NCI-H1092 treated with DMSO at 0.1 percent for 48 hours (cell line): ENCODE measurements at places on chromosomes 3 and 15.
A peak's percentile ranks its signal among the peaks of the same experiment; 100 is the strongest.

DNA sequence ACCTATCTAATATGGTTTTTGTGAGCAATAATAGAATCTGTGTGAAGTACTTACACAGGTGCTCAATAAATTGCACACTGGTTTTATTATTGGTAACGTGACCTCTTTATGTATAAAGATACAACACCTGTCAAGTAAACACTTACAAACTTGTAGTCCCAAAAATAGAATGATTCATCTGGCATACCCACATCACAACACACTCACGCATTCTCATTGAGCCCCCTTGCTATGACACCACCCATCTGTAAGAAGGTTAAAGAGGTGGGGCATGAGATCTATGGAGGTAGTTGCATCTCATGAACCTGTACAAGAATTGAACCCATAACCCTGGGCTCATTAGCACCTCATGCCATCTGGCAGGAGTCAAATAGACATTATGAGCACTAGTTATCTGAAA, 134.9 kb upstream of the THBS1 start:
- no peak for DNase-seq

GRCh38 chr15:56891852-56892440, 26.5 kb upstream of the TCF12 start:
- no peak for DNase-seq

DNA sequence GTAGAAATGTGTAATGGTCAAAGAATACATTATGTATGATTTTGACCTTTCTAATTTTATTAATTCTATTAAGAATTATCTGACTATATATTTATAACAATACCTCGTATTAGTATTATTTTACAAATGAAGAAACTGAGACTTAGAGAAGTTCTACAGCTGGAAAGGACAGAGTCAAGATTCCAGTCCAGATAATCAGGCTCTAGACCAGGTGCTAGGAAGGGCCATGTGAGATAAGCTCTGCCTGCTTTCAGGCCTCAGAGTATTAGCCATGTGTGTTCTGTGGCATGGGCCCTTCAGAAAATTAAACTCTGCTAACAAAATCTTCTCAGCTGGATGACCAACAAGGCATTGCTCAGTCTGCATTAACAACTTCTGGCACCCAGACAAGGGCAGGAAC, 87.5 kb downstream of the CD200R1L start:
- DNase-seq, result no peak

- DNase-seq, result no peak
These were observed 36.2 kb downstream of the SSR3 start for GRCh38 chr3:156518726-156519125.

DNA sequence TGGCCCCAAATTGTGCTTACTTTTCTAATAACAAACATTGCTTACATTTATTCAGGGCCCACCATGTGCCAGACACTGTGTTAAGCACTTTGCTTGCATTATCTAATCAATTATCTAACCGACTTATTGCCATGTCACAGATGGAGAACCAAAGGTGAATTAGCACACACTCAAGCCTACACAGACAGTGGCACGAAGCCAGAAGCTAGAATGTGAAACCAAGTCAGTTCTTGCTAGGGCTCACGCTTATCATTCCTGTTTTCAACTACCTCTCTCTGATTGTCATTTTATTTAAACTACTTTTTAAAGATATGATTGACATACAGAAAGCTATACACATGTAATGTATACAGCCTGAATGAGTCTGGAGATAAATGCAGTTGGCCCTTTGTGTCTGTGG, 215.7 kb upstream of the CFAP20DC start:
- DNase-seq, result peak; percentile 42

- DNase-seq, result no peak
These were observed 91.1 kb upstream of the LRRN1 start for GRCh38 chr3:3707858-3708768.

DNA sequence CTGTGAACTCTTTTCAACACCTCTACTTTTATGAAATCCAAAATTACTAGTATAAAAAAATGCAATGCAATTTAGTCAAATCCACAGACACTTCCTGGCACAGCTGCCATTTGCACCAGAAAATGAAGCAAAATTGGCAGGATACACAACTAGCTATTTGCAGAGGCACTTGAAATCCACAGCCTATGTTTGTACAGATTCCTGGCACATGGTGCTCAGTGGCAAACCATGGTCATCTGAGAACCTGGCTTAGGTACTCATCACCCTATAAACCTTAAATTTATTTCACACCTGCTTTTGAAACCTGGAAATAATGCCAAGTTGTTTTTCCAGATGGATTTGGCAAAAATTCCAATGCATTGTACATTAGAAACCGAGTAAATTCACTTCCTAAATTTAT, 20.2 kb upstream of the PPM1L start:
- peak; percentile 95 for DNase-seq

DNA sequence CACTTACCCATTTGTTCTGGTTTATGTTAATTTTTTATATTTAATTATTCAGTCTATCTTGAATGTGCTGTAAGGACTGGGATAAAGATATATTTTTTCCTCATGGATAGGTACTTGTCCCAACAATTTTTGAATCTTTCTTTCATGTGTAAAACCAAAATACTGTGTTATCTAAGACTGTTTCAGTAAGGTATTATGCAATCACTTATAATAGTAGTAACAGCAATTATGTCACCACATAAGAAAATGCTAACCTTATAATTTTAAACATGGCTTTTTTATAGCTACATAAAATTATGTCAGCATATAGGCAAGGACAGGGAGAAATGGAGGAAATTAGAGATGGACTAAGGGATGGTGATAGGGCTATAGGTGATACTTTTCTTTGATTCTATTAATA, 2.9 kb upstream of the CTDSPL start:
- no peak for DNase-seq

- peak; percentile 87 for DNase-seq
These were observed at the start of gene LZTFL1 for GRCh38 chr3:45841757-45842491. LZTFL1 (minus strand) TSS chr3:45842119; CDS start chr3:45841991, 128 bp downstream.

DNA sequence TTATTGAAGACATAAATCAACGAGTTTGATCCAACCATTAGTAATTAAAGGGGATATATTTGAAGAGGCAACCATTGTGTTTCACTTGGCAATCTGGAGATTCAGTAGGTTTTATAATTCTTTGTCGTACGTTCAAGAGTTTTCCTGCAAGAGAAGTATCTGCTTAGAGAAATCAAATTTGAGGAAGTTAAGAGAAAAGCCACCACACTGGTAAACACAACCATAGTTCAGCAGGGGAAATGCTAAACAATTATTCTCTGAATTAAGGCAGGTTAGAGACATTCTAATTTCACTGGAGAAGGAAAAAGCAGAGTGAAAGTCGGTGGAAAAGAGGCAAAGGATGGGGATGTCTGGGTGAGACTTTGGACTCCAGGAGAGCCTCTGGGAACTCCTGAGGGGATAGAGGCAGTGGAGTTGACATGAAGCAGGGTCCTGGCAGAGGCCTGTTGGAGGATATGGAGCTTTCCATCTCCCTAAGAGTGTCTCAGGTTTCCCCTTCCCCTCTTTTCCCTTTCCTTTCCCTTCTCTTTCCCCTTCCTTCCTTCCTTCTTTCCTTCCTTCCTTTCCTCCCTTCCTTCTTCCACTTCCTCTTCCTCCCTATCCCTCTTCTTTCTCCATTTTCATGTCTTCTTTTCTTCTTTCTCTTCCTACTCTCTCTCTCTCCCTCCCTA, 26.5 kb downstream of the SPINK8 start:
- DNase-seq, result no peak

GRCh38 chr3:153257673-153258351, 95.8 kb downstream of the RAP2B start:
- DNase-seq, result no peak

DNA sequence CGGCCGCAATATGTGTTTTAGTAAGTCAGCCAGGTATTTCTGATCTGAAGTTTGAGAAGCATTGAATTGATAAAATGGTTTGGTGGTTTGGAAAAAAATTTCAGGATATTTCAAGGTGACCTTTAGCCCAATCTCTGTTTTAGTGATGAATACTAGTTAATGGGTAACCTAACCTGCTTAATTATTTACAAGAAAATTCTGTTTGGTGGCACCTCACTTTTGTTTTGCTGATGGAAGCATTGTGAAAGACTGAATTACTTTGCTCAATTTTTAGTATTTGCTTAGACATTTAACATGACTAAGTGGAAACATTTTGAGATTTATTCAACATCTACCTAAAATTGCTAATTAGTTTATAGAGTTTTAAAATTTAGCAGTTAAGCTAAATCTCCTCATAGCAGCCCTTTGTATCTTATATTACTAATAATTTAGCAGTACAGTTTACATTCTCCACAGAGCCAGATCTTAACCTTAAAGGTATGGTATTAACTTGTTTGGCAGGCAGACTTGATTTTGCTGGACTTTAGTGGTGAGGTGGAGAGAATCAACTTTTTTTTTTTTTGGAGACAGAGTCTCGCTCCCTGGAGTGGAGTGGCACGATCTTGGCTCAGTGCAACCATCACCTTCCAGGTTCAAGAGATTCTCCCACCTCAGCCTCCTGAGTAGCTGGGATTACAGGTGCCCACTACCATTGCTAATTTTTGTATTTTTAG, 35.4 kb downstream of the GRAMD1C start:
- no peak for DNase-seq

GRCh38 chr3:67034371-67034770, 36.3 kb downstream of the KBTBD8 start:
- DNase-seq, result no peak

GRCh38 chr3:185713015-185713414, 111.8 kb downstream of the IGF2BP2 start:
- DNase-seq, result no peak

- no peak for DNase-seq
These were observed 156.7 kb downstream of the CACNA1D start for GRCh38 chr3:53650928-53651661.

DNA sequence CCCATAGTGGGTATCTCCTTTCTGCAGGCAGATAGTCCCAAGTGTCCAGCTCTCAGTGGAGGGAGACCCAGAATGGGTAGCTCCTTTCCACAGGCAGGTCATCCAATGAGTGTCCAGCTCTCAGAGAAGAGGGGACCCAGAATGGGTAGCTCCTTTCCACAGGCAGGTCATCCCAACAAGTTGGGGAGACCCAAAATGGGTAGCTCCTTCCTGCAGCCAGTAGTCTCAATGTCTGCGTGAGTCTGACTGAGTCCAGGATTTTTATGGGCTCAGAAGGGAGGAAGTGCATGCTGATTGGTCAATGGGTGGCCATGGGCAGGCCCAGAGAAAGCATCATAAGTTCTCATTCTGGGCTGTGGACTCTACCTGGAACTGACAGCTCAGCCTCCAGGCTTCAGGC, 150.7 kb upstream of the P2RY1 start:
- no peak for DNase-seq

DNA sequence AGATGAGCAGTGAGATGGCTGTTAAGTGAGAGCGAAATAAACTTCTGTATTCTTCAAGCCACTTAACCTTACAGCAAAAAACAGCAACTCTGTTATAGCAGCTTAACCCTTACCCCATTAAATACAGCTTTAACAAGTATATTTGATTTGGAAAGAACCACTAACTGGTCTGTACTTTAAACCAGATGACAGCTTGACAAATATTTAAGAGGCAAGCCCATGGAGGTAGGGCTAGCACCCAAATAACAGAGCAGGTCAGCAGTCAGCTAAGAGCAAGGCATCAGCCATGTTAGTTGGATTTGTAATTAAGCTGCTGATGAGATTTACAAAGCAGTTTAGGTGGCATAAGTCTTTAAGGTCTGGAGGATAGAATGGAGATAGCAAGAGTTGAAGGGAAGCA, 3.5 kb downstream of the LZTFL1 start:
- no peak for DNase-seq

GRCh38 chr15:100686725-100687473, 84.5 kb downstream of the ASB7 start:
- DNase-seq, result no peak

GRCh38 chr15:58352026-58352929, 79.5 kb upstream of the LIPC start:
- no peak for DNase-seq

DNA sequence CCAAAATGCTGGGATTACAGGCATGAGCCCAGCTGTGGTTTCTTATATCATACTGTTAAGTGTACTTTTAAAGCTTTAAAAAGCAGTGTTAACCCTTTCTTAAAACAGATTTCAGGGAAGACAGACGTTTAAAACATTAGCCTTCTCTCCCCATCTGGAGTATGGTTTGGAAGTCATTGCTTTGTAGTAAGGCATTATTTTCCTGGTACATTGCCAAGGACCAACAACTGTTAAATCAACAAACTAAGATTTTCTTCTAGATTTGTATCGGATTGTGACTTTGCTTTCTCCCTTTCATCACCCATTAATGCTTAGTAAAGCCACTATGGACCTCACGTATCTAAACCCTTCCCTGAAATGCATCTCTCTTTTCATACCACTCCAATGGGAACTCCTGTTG, 50.5 kb downstream of the UBE2E1 start:
- DNase-seq, result no peak

- DNase-seq, result peak; percentile 15
These were observed 42.5 kb downstream of the CHCHD6 start for GRCh38 chr3:126746395-126747177.

GRCh38 chr15:97745481-97746071, 214.9 kb upstream of the ARRDC4 start:
- no peak for DNase-seq

GRCh38 chr15:81511138-81511537, 137.1 kb upstream of the TMC3 start:
- DNase-seq, result no peak

DNA sequence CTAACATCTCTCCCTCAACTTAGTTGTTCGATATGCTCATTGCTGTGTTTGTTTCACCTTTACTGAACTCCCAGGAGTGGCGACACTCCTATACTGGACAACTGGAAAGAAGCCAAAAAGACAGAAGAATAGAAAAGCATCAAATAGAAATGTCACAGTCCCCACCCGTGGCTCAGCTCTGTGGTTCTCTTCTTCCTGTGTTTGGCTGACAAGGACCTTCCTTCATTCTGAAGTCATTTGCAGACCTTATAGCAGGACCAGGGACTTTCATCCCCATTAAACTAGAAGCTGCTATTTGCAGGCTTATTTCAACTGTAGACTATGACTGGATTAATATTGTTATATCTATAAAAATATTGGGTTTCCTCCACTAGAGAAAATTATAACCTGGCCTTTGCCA, 125.9 kb downstream of the NECTIN3 start:
- DNase-seq, result no peak

- no peak for DNase-seq
These were observed 20.9 kb upstream of the SPPL2A start for GRCh38 chr15:50786438-50786837.

DNA sequence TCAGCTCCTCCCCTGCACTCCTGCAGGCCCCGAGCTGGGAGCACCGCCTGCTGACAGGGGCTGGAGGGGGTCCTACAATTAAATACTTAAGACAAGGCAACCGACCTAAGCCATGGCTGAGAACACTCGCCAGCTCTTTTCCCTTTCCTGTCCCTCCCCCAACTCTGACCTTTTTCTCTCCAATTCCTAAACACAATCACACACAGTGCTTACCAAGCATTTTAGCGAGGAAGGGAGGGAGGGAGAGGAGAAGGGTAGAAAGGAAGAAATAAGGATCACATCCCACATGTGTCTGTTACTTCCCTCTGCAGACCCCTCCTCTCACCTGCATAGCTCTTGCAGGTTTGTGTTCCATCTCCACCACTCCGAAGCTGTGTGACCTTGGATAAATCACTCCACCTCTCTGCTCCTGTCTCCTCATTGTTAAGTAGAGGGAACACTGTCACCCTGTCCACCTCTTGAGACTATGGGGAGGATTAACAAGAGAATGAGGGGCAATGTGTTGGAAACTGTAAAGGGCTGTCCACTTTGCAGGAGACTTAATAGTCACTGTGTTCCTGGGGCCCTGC, 63.6 kb downstream of the CYP11A1 start:
- DNase-seq, result no peak
